ENCODE measurements at places on chromosomes 3 and 15.

DNA sequence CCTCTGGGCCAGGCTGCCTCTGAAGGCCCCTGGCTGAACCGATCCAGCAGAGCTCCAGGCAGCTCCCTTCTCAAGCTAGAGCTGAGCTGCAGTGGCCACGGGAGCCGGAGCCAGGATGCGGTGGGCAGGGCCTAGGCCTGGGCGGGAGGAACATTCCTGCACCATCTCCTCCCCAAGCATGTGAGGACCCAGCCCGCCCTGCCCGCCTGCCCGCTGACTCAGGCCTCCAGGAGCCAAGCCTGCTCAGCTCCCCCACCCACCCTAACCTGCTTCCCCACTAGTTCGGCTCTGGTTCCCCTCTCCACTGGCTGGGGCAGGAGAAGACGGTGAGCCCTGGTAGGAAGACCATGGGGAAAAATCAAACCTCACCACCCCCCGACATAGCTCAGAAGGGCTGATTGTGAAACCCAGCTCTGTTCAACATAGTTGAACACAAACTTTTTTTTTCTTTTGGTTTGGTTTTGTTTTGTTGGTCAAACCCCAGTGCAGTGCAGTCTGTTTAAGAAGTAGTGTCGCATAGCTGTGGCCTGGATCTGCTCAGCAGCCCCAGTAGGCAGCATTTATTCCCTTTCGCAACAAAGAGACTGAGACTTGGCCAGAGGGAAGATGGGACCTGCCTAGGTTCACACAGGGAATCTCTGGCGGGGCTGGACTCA is 13.5 kb downstream of the SNX33 start:
- DNase-seq, result no peak

DNA sequence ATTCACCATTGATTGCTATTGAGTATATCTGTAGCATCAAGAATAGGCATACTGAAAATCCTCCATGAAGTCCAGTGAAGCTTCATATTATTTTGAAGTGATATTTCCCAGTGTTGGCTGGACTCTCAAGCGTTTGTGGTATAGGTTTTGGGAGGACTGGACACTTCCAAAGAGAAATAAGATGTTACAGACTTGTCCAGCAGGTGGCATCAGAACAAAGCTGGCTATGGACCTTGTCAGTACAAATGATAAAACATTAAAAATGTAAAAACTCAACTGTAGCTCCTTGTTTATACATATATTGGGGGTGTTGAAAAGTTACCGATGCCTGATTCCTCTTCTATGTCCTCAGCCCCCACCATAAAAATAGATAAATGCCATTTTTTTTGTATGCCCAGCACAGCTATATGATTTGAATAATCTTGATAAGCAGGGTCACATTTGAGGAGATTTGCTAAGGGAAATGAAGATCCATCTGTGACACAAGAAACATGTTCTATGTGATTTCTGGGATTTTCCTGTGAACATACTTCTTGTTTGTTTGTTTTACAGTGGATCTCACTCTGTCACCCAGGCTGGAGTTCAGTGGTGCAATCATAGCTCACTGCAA is 54.5 kb upstream of the GOLGA6B start:
- no peak for DNase-seq

GRCh38 chr3:140493271-140493670 is 184.6 kb upstream of the TRIM42 start:
- no peak for DNase-seq

GRCh38 chr15:100931143-100931890 is 12.2 kb downstream of the LRRK1 start:
- DNase-seq, result no peak

GRCh38 chr15:49366496-49366895 is 56.5 kb upstream of the FGF7 start:
- DNase-seq, result no peak

- no peak for DNase-seq
These were observed 63.1 kb downstream of the FOXP1 start for GRCh38 chr3:71520161-71521020.

GRCh38 chr3:30535525-30535924 is 70.9 kb upstream of the TGFBR2 start:
- DNase-seq, result no peak

- DNase-seq, result no peak
These were observed 69.4 kb downstream of the B3GALNT1 start for GRCh38 chr3:161035711-161036110.

- no peak for DNase-seq
These were observed 1.7 kb upstream of the CCDC50 start for GRCh38 chr3:191327526-191327925.

DNA sequence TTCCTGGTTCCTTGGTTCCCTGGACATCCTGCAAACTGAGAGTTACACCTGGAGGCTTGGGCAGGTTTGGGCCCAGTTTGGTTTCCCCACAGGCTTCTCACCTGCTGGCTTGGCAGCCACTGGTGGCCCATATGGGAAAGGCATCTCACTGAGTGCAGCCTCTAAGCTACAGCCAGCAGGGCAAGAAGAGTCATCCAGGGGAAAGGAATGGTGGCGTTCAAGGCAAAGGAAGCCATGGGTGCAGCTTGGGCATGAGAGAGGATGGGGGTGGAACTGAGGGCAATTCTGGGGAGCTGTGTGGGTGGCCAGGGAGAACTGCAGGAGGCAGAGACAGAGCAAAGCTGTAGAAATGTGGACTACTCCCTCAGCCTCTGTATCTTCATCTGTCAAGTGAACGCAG is 106.4 kb downstream of the EPHB1 start:
- no peak for DNase-seq

DNA sequence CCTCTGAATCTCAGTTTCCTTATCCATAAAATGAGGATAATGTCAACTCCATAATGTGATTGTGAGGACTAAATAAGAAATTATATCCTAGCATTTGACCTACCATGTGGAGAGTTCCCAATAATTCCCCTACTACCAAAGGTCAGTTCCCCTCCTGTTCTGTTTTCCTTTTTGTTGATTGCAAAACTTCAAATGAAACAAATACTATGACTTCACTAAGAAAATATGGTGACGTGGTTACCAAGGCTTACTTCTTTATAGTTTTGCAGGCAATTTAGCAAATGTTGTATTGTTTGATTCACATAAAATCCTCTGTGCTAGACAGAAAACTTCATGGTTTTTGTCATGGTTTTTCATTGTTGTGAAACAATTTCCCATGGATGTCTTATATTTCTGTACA is 153.8 kb upstream of the RORA start:
- DNase-seq, result no peak

GRCh38 chr3:94935738-94936580 is 873.1 kb downstream of the NSUN3 start:
- DNase-seq, result no peak

- no peak for DNase-seq
These were observed 38.8 kb downstream of the NGLY1 start for GRCh38 chr3:25744470-25744869.

DNA sequence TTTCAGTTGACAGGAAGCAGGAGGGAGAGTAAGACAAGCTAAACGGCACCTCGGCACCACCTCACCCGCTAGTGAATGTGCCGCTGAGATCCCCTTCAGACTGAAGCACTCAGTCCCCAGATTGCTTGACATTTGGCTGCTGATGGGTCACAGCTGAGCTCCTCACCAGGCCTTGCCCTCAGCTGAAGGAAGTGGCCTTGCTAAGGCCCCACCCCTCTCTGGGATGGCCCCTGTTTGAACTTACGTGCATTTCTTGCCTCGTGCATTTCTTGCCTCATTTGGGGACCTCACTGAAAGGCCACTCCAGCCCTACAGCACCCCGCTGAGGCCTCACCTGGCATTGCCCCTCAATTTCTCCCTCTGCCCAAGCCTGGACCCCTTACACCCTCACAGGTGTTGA is 39.8 kb downstream of the EOGT start:
- no peak for DNase-seq

GRCh38 chr15:28128031-28128430 is 28.9 kb upstream of the OCA2 start:
- no peak for DNase-seq

- DNase-seq, result no peak
These were observed 37.0 kb downstream of the RLBP1 start for GRCh38 chr15:89184357-89184756.

- no peak for DNase-seq
These were observed 129.4 kb downstream of the VGLL4 start for GRCh38 chr3:11514191-11514821.
